PC-9 (cell line): ENCODE measurements at places on chromosomes 3 and 15.

- DNase-seq, result no peak
Observed at GRCh38 chr3:119408243-119408950, 55.0 kb downstream of the TMEM39A start.

DNA sequence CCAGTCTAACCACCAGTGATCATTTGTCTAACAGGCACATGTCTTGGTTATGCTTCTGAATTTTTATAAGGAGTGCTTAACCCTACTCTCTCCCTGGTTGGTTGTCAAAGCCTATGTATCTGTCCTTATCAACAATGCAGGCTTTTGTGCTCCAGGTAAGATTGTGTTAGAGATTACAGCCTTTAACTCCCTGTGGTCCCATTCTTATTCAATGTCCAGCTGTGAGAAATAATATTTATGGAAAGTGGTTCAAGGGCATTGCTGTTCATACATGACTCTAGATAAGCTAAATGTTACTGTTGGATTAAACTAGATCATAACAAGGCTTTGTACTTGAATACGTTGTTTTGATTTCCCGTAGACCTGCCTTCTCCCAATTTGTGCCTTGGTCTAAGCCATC, 146.1 kb upstream of the TSC22D2 start:
- no peak for DNase-seq

GRCh38 chr3:45599984-45600650, 5.6 kb downstream of the LIMD1 start:
- no peak for DNase-seq

GRCh38 chr15:57097246-57097645, 178.8 kb downstream of the TCF12 start:
- DNase-seq, result no peak

DNA sequence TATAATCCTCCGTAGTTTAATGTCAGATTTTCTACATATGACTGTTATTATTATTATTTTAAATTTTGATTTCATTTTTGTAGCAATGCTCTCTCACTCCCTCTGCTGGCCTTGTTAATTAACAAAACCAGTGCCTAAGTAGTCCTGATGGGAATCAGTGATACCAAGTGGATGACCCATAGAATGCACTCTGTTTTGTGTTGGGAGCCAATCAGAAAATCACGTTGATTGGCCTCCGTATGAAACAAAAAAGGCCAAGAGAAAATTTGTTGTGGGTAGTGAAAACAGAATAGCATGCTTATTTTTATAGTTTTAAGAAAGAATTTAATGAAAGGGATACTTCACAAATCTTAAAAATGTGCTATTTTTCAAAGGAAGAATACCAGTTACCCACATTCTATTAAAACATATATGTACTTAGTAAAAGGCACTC, 34.4 kb upstream of the MEIS2 start:
- DNase-seq, result no peak

DNA sequence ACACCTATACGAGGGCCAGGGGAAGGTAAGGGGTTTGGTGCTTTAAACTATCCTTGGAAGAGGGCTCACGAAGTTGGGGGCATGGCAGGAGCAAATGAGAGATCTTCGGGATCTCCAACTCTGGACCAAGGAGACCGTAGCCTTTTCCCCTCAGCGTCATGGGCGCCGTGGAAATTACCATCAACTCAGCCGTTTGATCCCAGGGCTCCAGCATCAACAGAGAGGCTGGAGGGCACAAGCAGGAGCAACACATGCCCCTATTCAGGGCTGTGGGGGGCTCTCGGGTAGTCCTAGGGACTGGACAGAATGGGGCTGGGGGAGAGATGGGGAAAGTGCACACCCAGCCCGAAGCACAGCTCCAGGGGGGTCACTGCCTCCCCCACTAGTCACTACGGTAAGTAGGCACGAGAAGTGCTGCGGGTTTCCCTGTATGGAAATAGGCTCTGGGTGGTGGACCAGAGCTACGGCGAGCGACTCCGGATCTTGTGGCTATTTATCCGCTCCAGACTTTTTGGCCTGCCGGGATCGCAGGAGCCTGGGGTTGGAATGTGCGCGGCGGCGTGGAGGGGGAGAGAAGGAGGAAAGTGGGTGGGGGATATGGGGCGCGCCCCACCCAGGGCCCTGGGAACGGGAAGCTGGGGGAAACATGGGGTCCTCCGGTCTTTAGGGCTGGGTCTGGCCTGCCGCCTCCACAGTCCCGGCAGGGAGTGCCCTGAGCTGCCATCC, 539 bp upstream of the LAMB2 start:
- peak; percentile 71 for DNase-seq

DNA sequence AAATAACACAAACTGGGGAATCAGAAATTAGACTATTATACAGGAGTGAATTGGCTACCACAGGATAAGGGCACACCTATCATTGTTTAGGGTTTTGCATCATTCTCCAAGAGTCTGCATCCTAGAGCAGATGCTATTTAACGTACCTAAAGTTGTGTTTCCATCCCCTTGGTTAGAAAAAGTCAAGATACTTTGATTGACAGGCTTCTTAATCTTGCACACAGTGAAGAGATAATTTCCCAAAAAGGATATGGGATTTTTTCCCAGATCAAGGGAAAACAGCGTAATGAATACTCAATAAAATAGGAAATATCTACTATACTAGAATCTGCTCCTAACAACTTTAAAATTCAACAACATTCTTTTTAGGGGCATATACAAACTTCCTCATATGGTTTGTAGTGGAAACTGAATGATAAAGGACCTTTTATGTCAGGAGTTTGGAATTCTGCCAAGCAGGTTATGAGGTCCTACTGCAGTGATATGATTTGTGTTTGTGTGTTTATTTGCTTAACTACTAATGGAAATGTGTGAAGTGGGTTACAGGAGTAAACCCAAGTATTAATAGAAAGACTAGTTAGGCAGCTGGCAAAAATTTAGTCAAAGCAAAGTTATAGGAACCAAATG, 124.1 kb upstream of the MME start:
- no peak for DNase-seq

DNA sequence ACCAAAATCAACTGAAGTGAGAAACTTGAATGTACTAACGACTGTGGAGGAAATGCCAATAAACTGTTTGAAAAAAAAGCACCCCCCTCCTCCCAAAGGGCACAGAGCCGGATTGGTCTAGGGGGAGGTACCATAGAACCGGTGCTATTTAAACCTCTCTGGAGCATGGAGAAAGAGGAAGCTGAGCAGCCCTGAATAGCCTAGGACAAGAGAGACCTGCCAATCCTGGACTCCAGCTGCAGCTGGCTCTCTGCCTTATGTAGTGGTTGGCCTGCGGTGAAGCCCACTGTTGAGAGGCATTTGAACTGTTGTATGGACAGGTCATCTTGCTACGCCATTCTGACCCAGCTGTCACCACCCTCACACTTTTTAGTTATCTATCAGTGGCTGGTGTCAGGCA, 1.5 kb upstream of the SH3GL3 start:
- no peak for DNase-seq

GRCh38 chr3:114034211-114034610, 22.1 kb downstream of the CCDC191 start:
- DNase-seq, result no peak

DNA sequence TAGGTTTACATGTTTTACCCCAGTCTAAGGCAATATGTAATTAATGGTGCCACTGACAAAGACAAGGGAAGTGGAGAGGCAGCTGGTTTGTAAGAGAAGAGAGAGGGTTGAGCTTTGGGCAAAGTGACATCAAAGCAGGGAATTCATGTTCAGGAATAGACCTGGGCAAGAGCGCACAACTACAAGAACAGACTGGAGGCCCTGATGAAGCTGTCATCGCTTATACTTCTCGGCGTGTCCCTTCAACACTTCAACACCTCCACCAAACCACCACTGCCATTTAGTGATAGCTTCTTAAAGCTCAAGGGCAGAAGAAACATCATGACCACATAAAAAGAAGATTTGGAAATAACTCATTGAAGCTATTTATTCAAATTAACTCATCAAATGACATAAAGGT, 19.6 kb upstream of the KNG1 start:
- no peak for DNase-seq

DNA sequence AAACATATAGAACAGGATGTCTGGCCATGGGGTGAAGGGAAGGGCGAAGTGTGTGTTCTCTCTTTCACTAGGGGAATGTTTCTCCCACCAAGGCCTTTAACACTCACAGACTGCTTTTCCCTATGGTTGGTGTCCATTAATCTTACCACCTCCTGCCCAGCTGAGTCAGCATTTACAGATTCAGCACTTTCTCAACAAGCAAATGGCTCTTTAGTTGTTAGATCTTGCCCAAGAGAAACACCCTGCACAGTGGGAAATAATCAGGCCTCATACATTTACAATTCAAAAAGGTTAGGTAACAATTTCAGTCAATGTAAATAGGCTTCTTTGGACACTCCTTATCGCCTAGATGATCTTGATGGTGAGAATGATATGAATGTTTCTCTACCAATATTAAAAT, 418.2 kb downstream of the EPHA3 start:
- no peak for DNase-seq

DNA sequence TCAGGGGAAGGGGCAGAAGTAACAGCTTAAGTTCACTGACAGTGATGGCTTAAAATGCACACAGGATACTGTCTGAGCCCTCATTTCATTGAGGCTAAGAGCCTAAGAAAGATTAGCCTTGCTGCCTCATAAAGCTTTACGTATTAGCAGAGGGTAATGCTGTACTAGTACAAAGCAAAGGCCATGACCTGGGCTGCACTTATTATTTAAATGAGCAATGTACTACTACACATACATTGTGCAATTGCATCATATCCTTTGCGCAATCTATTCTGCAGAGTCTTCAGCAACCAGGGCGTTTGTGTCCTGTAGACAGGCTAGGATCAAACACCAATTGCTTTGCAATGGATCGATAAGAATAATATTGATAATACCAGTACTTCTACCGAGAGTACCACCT, 221.8 kb downstream of the TPRG1 start:
- DNase-seq, result peak; percentile 49

- no peak for DNase-seq
Observed at GRCh38 chr3:186366206-186366605, 4.2 kb upstream of the DGKG start.

DNA sequence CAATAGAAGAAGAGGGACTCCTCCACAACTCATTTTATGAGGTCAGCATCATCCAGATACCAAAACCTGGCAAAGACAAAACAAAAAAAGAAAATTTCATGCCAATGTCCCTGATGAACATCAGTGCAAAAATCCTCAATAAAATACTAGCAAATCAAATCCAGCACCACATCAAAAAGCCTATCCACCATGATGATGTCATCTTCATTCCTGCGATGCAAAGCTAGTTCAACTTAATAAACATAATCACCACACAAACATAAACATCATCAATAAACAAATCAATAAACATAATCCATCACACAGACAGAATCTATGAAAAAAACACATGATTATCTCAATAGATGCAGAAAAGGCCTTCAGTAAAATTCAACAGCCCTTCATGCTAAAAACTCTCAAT, 342.1 kb downstream of the RSL24D1 start:
- no peak for DNase-seq

- no peak for DNase-seq
Observed at GRCh38 chr15:32898414-32898813, 180.6 kb downstream of the GREM1 start.

DNA sequence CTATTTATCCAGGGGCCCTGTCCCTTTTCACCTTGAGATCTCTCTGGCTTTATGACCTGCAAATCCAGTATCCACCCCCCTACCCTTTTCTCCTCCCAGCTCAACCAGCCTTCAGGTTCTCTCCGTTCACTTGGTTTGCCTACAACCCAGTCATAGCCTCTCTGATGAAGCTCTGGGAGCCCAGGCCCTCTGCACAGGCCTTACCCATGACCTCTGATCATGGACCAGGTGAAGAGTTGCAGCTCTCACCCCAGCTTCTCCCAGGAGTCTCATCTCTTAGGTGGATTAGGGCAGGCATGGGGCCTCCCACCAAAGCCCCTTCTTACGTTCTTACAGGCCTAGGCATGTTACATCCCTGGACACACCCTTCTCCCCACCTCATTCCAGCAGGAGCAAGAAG, 59.8 kb downstream of the EXOG start:
- DNase-seq, result no peak

GRCh38 chr15:65342493-65342892, 35.3 kb downstream of the IGDCC3 start:
- no peak for DNase-seq

DNA sequence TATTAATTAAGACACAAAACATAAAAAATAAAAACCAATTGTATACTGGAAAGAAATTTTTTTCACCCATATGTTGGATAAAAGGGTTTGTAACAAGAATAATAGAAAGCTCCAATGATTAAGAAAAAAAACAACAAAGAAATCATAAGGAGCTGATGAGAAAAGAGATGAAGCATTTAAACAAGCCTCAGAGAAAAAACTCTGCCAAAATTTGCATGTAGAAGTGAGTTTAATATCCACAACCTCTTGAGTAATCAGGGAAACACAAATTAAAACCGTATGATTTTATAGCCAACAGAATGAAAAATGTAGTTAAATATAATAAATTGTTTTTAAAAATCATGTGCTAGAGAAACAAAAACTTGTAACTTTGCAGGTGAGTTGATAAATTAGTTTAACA, 192.9 kb downstream of the BCHE start:
- DNase-seq, result no peak

DNA sequence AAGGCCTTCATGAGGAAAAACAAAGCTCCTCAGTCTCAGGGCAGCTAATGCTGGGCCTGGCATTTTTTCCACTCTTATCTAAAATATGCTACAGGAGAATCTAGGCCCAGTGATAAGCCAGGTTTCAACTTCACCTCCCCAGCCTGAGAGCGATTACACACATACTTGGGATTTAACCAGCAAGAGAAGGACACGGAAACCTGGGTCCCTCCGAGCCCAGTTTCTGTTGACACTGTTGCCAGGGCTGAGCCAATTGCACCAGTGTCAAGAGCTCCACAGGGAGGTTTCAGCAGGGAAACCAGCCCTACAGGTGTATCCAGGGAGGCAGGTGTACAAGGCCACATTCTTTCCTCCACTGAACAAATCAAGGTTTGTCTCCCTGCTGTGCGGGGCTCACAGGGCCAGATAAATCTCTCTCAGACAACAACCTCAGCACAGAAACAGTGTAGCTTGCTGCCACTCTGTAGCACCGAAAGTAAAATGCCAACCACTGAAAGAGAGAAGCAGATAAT, 85.4 kb downstream of the MAGI1 start:
- DNase-seq, result peak; percentile 98

GRCh38 chr15:91976966-91977365, 123.5 kb downstream of the SLCO3A1 start:
- DNase-seq, result no peak

DNA sequence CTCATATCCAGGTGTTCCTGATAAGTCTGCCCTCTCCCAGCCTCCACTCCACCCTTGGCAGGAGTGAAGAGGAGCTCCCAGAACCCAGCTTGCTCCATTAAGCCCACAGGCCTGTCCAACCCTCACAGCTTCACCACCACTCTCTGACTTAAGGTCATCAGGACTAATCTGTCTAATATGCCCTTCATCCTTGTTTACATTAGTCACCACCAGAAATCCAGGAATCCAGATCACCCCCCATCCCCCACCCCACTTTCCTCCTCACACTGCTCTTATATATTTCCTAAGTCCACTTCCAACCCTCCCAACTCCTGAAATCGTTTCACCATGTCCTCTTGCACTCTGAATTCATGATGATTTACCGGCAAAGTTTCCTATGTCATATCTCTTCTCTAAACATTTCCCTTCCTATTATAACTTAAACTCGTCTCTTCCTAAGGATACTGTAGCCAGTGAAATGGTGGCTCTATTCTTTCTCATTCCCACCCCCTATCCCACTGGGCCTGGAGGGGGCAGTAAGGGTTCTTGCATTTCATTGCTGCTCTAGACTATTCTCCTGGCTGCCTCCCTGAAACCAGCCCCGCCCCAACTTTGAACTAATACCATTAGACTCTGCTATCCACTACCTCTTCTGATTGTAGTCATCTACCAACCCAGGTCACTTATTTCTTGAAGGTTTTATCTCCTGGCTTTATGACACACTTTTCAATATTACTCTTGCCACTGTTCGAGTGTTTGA, 43.4 kb downstream of the PPP2R3A start:
- peak; percentile 59 for DNase-seq
